ENCODE measurements at places on chromosomes 4 and X.

DNA sequence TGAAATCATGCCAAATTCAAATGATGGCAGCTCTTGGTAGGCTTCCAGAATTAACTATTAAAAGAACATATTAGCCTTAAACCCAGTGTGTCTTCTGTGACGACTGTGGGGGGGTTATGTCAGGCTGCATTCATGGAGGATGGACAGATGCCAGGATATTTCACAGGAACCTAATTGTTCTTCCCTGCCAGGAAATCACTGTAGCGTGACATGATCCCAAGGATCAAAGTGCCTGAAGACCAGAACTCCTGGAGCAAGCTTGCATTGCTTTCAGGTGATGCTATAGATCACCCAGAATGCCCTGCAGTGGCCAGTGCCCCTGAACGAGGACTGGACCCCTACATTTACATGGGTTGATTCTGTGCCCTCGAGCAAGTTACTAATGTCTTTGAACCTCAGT is 1093.0 kb upstream of the TENM3 start:
- DNase-seq, result no peak

DNA sequence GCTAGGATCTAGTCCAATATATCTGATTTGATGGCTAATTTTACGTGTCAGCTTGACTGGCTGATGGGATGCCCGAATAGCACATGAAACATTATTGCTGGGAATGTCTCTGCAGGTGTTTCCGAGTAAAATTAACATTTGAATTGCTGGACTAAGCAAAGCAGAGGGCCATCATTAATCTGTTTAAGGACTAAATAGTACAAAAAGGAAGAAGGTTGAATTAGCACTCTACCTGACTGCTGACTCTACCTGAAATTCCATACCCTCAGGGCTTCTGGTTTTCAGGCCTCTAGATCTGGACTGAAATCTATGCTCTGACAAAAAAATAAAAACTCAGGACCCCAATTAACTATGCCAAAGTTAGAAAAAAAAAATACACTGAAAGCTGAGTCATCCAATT is 1021.9 kb downstream of the FAM133A start:
- no peak for DNase-seq

- DNase-seq, result no peak
Measured at GRCh38 chrX:106035064-106035463, 3.5 kb downstream of the SERPINA7 start.

DNA sequence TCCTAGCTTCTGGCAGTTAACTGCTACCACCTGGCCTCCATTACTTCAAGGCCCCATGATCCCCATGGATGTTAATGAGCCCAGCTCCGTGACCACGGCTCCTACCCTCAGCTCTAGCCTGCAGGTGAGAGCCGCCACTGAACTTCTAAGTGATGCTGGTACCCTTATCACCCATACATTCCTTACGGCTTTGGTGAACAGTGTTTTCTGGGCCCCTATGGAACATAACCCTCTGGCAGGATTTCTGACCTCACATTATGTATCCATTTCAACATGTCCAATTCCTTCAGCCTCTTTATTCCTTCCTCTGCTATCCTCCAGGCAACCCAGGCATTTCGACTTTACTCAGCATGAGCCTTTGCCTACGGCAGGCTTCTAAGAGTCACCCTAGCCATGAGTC is 24.6 kb downstream of the PAGE4 start:
- DNase-seq, result no peak

- no peak for DNase-seq
Measured at GRCh38 chr4:40718586-40718985, 31.2 kb upstream of the NSUN7 start.

DNA sequence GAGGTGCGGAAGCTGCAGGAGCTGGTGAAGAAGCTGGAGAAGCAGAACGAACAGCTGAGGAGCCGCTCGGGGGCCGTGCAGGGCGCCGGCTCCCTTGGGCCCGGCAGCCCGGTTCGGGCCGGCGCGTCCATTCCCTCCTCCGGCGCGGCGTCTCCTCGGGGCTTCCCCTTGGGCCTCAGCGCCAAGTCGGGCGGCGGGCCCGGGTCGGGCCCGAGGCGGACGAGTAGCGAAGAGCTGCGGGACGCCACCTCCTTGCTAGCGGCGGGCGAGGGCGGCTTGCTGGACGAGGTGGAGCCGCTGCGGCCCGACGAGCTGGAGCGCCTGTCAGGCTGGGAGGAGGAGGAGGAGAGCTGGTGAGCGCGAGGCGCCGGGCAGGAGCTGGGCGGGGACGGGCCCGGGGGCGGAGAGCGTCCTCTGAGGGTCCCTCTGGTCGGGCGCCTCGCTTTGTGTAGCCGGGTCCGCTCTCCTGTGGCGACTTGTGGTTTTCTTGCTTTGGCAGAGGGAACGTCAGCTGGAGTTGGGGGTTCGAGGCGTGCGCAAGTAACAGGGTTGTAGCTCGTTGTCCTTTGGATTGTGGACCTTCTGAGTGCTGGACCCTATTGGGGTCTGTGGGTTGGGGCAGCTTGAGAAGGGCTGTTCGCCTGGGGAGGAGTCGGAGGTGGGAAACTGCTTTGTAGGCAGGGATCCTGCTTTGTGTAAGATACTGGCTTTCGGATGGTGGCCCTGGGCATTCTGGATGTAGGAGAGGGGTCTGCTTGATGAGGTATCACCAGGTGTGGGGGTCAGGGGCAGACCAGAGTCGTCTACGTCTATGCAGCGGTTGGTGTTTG is 662 bp downstream of the SLAIN2 start:
- DNase-seq, result peak; percentile 37

GRCh38 chrX:137171626-137172025 is 137.8 kb upstream of the GPR101 start:
- DNase-seq, result no peak

GRCh38 chrX:85544609-85545008 is 165.1 kb upstream of the POF1B start:
- no peak for DNase-seq

DNA sequence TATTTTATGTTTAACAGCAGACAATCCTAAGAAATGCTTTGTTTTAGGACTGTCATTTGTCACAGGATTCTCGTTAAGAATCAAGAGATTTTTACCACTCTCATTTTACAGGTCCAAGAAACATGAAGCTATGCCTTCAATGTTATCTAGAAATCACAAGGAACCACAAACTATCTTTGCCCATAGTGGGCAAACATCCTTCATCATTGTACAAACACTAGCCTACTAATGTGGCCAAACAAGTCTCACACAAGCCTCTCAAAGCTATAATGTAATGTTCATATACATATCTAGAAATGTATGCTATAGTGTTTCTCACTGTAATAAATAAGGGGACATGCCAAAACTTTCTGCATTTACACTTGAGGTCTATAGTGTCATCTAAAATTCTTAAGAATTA is 26.8 kb downstream of the ZMAT1 start:
- DNase-seq, result no peak

- peak; percentile 55 for DNase-seq
Measured at GRCh38 chr4:129362691-129363274, 266.8 kb downstream of the C4orf33 start.

- DNase-seq, result no peak
Measured at GRCh38 chr4:118979712-118980111, 91.1 kb downstream of the SYNPO2 start.

GRCh38 chrX:63929608-63930007 is 144.6 kb upstream of the ARHGEF9 start:
- DNase-seq, result no peak

DNA sequence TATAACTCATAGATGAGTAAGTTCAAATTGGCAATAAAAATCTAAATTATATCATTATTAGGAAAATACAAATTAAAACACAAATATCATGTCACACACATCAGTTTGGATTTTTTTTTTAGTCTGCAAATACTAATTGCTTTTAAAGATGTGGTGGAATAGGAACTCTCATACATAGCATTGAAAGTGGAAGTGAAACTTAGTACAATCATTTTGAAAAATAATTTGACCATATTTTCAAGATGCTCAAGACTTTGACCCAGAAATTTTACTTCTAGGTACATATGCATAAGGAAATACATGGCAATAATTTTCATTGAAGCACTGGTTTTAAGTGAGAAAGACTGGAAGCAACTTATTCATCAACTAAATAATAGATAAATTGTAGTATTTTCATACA is 147.5 kb upstream of the SMIM31 start:
- no peak for DNase-seq

GRCh38 chr4:155526452-155527169 is 140.0 kb upstream of the GUCY1A1 start:
- no peak for DNase-seq

DNA sequence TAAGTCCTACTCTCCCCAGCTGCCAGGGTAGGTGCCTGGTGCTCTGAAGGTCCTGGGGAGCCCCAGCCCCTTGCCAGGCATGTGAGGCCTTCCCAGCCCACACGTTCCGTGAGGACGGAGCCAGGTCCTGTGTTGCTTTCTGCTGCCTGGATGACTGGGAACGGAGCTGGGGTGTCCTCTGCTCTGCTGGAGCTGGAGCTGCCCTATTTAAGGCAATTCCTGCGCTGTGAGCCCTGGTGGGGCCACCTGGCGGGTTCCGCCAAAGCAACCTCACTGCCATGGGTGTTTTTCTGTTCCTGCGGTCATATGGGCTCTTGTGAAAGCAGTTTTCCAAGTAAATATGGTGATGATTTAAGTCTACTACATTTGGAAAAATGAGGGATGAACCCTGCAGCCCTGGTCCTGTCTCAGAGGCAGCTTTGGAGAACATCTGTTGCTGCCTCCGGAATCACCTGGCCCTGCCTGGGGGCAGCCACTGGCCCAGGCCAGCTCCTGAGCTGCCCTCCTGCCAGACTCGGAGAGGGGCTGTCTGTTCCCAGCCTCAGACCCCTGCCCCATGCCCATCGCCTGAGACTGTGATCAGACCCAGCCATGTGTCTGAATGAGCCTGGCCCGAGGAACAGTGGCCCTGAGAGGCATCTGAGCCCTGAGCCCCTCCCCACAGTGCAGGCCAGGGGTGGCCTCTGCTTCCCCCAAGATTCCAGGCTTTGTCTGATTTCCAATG is 33.2 kb downstream of the FGFRL1 start:
- no peak for DNase-seq

DNA sequence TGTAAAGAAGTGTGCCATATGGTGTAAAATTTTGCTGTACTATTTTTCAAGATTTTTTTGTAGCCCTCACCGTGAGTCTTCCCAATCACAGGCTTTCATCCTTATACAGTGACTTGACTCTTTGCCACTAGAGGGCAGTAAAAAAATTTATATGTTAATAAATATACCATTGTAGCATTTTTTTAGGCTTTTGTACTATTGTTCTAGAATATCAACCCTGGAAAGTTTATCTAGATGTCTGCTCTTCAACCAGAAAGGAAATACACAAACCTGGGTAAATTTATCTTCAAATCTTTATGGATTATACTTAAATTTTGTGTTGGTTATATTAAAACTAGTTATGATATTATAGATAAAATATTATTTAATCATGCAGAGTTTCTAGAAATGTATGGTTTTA is 235.3 kb downstream of the TENM3 start:
- no peak for DNase-seq

GRCh38 chr4:88843067-88843685 is 145.5 kb upstream of the NAP1L5 start:
- no peak for DNase-seq

DNA sequence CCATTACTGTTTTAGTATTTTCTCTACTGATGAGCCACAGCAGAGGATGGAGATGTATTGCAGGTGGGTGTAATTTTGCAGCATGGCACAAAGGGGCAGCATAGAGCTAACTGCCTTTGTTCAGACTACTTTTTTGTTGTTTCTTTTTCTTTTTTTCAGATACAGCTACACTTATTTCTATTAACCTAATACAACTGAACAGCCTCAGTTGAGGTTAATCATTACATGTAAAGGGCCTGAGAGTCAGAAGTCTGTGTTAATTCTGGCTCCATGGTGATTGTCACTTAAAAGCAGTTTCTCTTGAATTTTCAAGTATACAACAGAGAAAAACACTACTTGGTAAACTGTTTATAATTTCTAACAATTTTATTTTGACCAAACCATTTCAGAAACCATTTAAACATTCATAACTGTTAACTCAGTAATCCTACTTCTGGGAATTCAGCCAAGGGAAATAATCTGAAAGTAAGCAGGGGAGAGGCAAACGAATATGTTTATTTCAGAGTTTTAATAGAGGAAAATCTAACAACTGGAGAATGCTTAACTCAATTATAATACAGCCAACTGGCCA is 13.9 kb upstream of the PPEF2 start:
- DNase-seq, result no peak

DNA sequence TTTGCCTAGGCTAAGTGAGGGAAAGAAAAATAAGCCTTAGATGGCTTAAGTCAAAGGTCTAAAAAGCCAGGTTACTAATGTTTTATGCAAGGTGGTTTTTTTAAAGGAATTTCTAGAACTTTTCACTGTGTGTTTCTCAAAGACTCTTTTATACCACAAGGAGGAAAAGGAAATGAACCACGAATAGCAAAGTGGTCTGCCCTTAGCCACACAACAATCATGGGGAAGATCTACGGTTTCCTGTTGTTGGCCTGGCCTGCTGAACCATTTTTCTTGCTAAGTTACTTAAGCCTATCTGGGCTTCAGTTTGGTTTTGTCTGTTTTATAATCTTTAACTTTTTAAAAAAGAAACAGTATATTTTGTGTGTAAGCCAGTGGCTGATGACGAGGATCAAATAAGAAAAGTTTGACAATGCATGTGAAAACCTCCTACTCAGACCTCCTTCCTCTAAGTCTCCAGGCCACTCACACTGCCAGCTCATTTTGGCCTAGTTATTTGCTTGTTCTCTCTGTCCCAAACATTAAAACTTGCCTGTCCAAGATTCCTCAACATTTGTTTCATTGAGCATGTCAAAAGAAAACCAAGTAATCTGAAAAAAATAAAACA is 56.7 kb upstream of the COL25A1 start:
- DNase-seq, result no peak

GRCh38 chrX:378443-378842 is 8.3 kb downstream of the PPP2R3B start:
- DNase-seq, result no peak

GRCh38 chr4:75432683-75433082 is 81.5 kb downstream of the RCHY1 start:
- no peak for DNase-seq

GRCh38 chrX:15170927-15171326 is 99.0 kb downstream of the ASB9 start:
- DNase-seq, result no peak

DNA sequence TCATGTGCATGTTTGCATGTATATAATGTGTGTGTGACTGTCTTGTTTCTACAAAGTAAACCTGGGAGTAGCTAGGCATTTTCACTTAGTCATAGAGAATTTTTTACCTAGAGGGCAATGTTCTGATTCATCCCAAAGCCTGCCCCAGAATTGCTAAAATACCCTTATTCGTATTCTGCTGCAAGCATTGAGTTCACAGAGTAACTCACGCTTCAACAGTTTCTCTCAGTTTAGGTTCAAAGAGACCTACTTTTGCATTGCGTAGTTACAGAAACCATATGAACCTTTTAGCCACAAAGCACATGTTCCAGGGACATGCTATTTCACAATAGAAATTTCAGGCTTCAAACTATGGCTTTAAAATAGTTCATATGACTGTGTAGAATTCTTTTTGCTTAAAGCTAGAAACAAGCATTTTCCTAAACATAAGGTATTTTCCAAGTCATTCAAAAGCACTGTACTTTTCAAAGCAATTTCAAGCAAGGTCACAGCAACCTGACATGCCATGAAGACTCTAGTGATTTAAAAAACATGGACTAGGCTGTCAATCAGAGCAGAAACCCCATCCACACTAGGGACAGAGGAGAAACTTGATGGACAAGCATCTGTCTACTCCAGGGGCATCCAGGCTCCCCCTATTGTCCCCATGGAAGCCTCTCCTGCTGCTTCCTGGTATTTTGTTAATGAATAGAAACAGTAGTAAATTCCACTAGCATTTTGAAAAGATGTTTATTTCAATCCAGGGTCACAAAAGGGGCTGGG is 81.5 kb upstream of the MAPK10 start:
- no peak for DNase-seq
